ENCODE measurements at places on chromosomes 1 and 21.
A peak's percentile ranks its signal among the peaks of the same experiment; 100 is the strongest.

- no peak for DNase-seq
Measured at GRCh38 chr1:208885060-208885459, 640.9 kb upstream of the PLXNA2 start.

DNA sequence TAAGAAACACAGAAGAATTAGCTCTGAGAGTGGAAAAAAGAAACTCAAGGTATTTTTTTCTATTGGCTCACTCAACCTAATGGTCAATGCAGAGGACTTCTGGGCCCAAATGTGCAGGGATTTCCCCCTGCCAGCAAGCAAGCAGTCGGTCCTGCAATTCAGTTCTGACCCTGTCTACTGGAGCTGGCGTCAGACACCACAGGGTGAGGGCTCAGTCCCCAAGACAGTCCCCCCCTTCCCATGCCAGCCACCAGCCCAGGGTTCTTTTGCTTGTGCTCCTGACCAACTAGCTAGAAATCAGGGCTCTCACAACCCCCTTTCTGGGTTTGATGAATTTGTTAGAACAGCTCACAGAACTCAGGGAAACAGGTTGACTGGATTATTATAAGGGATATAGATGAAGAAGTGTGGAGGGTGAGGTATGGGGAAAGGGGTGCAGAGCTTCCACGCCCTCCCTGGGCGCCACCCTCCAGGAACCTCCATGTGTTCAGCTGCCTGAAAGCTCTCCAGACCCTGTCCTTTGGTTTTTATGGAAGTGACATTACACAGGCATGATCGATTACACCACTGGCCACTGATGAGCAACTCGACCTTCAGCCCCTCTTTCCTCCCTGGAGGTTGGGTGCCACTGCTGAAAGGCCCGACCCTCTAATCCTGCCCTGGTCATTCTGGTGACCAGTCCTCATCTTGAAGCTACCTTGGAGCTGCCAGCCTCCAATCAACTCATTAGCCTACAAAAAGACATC, 22.5 kb upstream of the PWP2 start:
- no peak for DNase-seq

DNA sequence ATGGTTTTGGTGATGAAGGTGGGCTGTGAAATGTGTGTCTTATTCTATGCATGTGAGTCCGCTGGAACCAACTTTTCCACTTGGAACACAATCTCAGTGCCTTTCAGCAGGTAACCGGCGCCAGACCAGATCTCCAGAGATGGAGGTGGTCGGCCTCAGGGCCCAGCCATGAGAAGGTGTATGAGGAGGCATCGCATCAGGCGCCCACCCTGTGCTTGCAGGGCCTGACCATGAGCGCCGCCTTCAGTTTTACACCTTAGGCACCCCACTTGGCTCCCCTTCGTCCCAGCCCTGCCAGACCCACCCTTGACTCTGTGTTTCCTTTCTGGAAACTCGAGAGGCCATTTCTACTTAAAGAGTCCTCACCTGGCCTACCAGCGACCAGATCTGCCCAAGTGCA, 48.6 kb upstream of the ATF3 start:
- no peak for DNase-seq

DNA sequence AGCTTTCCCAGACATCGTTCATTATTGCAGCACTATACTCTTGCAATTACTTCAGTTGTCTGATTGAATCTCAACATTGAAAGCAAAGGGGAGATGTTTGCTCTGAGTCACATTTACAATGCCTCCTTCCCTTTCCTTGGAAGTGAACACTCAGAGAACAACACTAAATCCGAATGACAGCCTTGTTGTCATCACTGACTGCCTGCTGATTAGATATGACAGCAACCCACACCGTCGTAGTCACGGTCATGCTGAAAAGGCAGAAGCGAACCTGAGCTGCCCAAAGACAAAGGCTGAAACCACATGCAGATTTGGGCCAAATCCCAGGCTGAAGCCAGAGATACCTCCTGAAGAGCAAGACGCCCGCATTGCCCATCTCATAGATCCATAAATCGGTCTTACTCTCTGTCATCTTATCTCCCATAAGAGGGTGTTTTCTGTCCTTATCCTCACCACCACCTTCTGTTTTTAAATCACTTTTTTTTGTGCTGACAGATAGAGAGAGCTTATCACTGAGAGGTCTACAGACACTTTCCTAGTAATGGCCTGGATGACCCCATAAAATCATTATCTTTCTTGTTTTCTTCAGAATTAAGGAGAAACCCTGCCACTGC, 47.5 kb downstream of the TMCO4 start:
- no peak for DNase-seq

DNA sequence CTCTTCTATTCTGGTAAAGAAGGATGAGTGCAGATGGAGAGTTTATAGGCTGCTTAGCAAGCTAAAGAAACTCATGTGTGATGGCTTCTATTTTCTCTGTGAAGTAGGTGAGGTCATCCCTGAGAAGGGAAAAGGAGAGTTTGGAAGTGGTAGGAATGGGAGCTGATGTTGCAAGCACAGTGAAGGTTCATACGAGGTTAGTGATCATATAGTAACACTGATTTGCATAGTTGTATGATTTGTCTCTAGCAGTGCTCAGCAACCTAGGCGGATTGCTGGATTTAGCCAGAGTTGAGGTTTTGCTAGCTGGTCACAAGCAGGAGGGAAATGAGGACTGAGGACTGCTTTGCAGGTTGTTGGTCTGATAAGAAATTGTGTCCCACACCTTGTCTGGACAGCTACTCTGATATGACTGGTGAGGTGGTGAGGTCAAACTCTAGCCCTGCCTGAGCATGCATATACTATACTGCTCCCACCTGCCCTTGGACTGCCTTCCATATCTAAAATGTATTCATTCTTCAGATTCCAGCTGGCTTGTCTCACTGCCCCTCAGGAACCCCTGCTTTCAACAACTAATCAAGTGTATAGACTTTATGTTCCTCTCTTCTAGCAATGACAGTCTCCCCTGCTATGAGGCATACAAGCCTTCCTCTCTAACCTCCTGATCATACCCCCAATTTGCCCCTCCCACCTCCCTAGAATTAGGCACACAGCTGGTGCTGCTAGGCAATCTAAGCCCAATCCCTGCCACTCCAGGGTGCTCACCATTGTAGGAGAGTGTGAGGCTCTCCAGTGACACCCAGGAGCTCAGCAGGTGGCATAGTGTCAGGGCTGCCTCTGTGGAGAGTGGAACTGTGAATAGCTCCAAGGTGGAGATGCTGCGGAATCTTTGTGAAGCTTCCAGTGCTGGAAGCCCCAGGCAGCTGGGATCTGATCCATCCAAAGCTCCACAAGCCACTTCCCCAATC, 18.5 kb downstream of the LRRC41 start:
- peak; percentile 68 for DNase-seq

GRCh38 chr21:43912910-43913309, 47.9 kb downstream of the AGPAT3 start:
- no peak for DNase-seq

- DNase-seq, result no peak
Measured at GRCh38 chr1:201108614-201109013, 3.6 kb downstream of the CACNA1S start.

DNA sequence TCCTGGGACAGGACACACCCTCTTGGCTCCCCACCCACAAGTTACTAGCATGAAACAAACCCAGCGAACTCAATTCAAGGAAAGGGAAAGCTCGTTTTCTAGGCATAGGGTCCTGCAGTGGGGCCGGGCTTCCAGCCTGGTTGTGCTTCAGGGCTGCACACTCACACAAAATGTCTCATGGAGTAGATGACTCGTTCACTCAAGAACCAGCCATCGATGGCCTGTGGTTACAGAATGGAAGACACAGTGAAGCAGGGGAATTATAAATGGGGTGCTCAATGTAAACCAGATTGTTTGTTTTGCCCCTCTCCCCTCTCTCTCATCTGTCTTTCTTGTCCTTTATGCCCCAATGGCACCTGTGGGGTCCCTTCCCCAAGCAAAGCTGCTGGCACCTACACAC, 56.0 kb upstream of the COX20 start:
- DNase-seq, result peak; percentile 45

DNA sequence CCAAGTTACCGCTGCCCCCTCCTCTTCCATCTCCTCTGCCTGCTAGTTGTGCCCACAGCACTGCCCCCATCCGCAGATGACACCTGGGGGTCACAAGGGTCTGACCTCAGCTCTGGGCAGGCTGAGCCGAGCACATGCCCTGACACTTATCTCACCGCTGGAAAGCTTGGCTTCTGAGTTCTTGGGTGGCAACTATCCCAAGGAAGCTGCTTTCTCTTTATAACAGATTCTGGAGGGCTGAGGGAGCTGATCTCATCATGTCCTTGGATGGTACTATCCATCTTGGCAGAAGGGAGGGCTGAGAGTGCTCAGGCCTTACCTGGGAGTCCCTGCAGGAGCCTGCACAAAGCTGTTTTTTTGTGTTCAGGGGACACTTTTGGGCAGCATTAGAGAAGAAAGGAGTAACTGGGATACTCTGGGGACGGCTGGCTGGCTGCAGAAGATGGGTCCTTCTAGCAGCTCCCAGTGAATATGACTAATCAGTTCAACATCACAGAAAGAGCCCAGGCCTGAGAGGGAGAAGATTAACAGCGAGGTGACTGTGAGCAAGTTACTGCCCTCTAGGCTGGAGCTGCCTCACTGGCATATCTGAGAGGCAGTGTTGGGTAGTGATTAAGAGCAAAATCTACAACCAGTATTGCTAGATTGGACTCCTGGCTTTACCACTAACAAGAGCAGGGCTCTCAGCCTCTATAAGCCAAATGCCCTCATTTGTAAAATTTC, 71.6 kb downstream of the PLXNA2 start:
- no peak for DNase-seq

DNA sequence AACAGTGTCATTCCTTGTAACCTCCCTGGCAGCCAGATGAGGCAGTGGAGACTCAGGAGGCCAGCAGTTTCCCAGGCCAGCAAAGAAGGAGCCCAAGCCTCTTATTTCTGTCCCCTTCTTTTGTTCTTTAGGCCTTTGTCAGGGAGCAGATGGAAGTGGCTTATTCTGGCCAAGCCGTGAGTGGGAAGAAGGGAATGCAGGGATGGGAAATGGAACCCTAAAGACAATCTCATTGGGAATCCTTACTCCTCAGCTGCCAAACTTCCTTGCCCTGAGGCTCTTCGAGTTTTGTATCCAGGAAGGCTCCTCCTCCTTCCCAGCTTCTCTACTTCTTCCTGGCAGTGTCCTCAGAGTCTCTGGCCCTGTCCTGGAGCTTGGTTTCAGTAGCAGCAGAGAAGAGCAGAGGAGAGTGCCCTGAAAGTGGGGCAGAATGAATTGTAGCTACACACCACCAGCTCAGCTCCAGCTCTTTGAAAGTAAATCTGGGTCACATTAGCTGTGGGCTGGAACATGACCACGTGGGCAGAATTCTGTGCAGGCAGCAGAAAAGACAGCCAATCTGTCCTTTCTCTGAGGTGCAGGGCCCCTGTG, 63.9 kb downstream of the NDUFS5 start:
- DNase-seq, result peak; percentile 23

- no peak for DNase-seq
Measured at GRCh38 chr1:45304311-45305081, 22.2 kb upstream of the HPDL start.

GRCh38 chr1:34398916-34399275, 222.2 kb downstream of the C1orf94 start:
- DNase-seq, result no peak

DNA sequence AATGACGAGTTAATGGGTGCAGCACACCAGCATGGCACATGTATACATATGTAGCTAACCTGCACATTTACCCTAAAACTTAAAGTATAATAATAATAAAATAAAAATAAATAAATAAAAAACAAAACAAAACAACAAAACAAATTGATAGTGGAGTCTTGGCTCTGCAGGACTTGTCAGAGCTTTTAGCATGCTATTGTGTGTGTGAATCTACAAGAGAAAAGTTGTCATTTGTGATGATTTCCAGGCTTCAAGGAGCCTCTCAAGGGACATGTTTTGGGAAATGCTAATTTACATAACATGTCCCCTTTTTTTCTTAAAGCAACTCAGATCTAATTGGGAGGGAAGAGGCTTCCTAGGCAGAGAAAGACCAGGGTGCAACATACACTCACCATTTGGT, 9.1 kb downstream of the IL22RA1 start:
- DNase-seq, result no peak

- DNase-seq, result no peak
Measured at GRCh38 chr1:158813164-158813563, 18.0 kb upstream of the MNDA start.

- no peak for DNase-seq
Measured at GRCh38 chr1:238438311-238439270, 547.9 kb upstream of the ZP4 start.

DNA sequence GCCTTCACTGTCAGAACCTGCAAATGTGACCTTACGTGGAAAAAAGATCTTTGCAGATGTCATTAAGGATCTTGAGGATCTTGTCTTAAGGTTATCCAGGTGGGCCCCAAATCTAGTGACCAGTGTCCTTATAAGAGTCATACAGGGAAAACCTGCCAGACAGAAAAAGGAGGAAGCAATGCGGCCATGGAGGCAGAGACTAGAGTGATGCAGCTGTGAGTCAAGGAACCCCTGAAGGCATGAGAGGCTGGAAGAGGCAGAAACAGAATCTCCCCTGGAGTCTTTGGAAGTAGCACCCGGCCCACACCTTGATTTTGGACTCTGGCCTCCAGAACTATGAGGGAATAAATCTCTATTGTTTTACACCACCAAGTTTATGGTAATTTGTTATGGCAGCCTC, 36.5 kb upstream of the DNASE2B start:
- no peak for DNase-seq

GRCh38 chr1:64495878-64496277, 25.9 kb downstream of the CACHD1 start:
- DNase-seq, result no peak

DNA sequence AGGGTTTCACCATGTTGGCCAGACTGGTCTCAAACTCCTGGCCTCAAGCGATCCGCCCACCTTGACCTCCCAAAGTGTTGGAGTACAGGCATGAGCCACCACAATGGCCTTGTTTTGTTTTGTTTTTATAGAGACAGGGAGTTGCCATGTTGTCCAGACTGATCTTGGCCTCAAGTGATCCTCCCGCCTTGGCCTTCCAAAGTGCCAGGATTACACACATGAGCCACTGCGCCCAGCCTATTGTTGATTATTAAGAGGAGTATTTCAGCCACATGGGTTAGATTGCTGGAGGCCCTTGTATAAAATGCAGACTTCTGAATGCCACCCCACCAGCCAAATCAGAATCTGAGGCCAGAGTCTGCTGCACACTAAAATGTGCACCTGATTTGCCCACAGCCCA, 57.2 kb upstream of the ANGPTL1 start:
- no peak for DNase-seq

DNA sequence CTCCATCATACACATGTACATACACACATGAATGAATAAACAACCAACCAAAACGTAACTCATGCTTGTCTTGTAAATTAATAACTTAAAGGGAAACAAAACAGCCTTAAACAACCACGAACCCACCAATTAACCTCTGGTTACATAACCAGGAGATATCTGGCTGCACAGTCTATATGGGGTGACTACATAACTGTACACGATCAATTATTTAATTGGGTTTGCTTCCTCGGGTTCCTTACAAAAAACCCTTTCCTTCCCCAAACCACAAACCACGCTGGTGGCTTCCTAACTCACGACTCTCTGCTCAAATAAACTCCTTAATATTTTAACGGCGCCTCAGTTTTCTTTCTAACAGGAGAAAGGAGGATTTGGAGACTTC, 744 bp downstream of the ZNF670 start:
- DNase-seq, result peak; percentile 11

Data from fibroblast of mammary gland (primary cell).